ENCODE measurements at places on chromosomes 1 and 21. TPM values are rescaled to one million over a fixed set of nuclear protein-coding genes. Genes with fewer than 3 reads are reported as not detected.

NTMT2 gene
- total RNA-seq, result not detected

GRCh38 chr1:168763031-168763430, 34.0 kb upstream of the DPT start:
- no peaks in the 10 kb centered on the region for H3K4me1 ChIP-seq
- H3K27me3 ChIP-seq, result no peaks in the 10 kb centered on the region
- H3K27ac ChIP-seq, result no peak overlapping the region
- DNase-seq, result no peak
- H3K4me3 ChIP-seq, result no peak overlapping the region

DNA sequence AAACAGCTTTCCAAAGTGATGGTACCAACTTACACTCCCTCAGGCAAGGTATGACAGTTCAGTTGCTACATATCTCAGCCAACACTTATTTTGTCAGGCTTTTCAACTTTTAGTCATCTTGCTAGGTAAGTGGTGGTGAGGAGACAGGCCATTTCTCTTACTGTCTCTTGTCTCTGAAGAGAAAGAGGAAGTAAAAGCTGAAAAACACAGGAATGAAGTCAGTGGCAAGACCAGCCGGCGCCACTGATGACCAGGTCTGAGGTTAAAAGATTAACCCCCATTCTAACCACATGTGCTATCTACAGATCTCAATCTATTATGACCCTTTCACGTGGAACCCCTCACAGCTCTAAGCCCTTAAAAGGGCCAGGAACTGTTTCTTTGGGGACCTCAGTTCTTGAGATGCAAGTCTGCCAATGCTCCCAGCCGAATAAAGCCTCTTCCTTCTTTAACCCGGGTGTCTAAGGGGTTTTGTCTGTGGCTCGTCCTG, 4.2 kb downstream of the ADCY10 start:
- H3K4me3 ChIP-seq, result no peak overlapping the region
- no peak overlapping the region for H3K27ac ChIP-seq
- H3K4me1 ChIP-seq, result peaks cover 13% of the 10 kb centered on the region
- H3K36me3 ChIP-seq, result no peaks in the 10 kb centered on the region

DNA sequence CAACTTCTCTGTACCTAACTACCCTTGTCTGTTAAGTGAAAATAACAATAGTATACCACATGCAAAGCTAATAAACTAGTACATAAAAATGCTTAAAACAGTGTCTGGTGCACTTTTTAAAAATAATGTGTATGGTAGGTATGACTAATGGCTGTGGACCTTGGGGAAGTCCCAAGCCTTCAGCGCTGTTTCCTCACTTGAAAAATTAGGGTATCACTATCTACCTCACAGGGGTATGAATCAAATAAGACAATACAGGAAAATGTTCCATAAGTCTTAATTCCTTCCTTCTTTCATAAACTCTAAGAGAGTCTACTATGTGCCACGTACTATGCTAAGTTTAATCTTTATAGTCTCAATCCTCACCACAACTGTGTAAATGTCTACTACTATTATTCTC, 32.0 kb downstream of the EGLN1 start:
- H3K4me3 ChIP-seq, result no peak overlapping the region
- H3K4me1 ChIP-seq, result peaks cover 4% of the 10 kb centered on the region
- no peak for DNase-seq
- H3K36me3 ChIP-seq, result no peaks in the 10 kb centered on the region
- no peak overlapping the region for H3K27ac ChIP-seq

ATP1A1 gene
- total RNA-seq, result 110 TPM

- no peaks in the 10 kb centered on the region for H3K27me3 ChIP-seq
- no peaks in the 10 kb centered on the region for H3K36me3 ChIP-seq
- H3K27ac ChIP-seq, result no peak overlapping the region
- DNase-seq, result no peak
Measured at GRCh38 chr1:51072043-51072439, 30.0 kb upstream of the C1orf185 start.

Data from SJCRH30 (cell line).